Esophagus muscularis mucosa (tissue), 4 donors: ENCODE measurements at places on chromosomes 16 and 17. TPM values are rescaled to one million over a fixed set of nuclear protein-coding genes. Genes with fewer than 3 reads are reported as not detected.

GRCh38 chr16:1141716-1142115 lies 11.2 kb upstream of the CACNA1H start:
- no peaks in the 10 kb centered on the region for H3K36me3 ChIP-seq
- H3K4me3 ChIP-seq: no peak overlapping the region
- H3K27me3 ChIP-seq: peaks cover 19% of the 10 kb centered on the region
- H3K4me1 ChIP-seq: no peaks in the 10 kb centered on the region
- DNase-seq: no peak
- H3K27ac ChIP-seq: no peak overlapping the region

DNA sequence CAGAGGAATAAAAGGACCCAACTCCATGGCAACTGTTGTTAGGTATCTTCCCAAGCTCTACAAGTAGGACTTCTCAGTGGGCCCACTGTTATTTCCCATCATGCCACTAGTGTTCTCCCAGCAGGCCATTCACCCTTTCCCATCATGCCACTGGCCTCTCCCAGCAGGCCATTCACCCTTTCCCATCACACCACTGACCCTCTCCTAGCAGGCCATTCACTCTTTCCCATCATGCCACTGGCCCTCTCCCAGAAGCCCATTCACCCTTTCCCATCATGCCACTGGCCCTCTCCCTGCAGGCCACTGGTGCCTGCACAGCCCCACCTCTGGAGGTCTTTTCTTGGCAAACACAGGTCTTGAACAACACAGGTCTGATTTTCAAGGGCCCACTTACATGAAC lies 36.3 kb downstream of the IFT140 start:
- no peak overlapping the region for H3K27ac ChIP-seq
- H3K27me3 ChIP-seq: no peaks in the 10 kb centered on the region
- H3K4me3 ChIP-seq: no peak overlapping the region
- no peak for DNase-seq
- H3K4me1 ChIP-seq: no peaks in the 10 kb centered on the region
- peaks cover 55% of the 10 kb centered on the region for H3K36me3 ChIP-seq

The SOX9 gene
- 1.7 TPM for total RNA-seq

The MRC2 gene
- total RNA-seq: 44.4 TPM

DNA sequence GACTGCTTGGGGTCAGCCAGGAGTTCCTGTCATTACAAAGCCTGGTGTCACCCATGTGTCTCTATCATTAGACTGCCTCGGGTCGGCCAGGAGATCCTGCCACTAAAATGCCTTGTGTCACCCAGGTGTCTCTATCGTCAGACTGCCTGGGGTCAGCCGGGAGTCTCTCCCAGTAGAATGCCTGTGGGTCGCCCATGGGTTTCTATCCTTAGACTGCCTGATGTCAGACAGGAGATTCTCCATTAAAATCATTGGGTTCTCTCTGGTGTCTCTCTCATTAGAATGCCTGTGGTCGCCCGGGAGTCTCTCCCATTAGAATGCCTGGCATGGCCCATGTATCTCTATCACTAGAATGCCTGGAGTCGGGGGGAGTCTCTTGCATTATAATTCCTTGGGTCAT lies 2231.0 kb downstream of the TP53TG3F start:
- no peaks in the 10 kb centered on the region for H3K27me3 ChIP-seq
- H3K36me3 ChIP-seq: no peaks in the 10 kb centered on the region

DNA sequence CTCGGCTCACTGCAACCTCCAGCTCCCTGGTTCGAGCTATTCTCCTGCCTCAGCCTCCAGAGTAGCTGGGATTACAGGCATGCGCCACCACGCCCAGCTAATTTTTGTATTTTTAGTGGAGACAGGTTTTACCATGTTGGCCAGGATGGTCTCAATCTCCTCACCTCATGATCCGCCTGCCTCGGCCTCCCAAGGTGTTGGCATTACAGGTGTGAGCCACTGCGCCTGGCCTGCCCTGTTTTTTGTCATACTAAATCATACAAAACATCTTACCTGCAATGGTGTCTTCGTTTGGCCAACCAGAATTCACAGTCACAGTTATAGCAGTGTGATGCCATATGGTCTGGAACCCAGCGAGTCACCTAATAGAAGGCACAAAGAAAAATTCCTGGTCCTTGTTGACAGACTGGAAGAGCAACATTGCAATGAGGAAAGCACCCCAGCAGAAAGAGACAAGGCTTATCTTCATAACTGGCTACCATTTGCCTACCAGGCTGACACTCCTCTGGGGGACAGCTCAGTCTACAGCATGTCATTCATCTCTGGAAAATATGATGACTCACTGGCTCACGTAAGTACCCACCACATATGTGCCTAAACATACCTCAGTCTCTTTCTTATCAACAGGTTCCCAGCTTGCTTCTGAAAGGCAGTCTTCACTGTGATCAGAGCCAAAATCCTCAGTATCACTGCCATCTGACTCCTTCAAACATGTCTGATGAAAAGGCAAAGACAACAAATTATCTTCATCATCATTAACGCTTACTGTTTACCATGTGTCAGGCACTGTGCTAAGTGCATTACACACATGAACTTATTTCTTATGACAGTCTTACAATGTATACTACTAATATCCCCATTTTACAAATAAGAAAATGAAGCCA lies 4.3 kb upstream of the HSF5 start:
- H3K27me3 ChIP-seq: no peaks in the 10 kb centered on the region
- DNase-seq: peak; percentile 53
- H3K27ac ChIP-seq: no peak overlapping the region
- H3K4me3 ChIP-seq: no peak overlapping the region
- H3K36me3 ChIP-seq: peaks cover 92% of the 10 kb centered on the region

DNA sequence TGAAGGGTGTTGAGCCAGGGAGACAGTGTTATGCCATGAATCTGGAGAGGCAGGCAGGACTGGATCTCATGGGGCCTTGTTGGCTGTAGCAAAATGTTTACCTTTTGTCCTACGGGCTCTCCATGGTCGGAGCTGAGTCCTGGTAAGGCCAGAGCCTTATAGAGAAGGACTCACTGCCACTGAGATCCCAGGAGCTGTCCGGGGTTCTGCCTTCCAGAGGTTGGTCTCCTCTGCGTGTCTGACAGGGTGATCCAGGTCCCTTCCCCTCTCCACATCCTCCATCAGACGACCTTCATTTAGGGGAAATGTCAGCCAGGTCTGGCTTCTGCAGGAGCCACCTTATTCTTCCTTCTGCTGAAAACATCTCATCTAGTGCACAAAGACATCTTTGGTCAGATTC lies 285.2 kb upstream of the N4BP1 start:
- no peak for DNase-seq
- H3K27ac ChIP-seq: no peak overlapping the region
- H3K36me3 ChIP-seq: no peaks in the 10 kb centered on the region
- no peak overlapping the region for H3K4me3 ChIP-seq
- no peaks in the 10 kb centered on the region for H3K4me1 ChIP-seq
